ENCODE measurements at places on chromosomes 3 and 15. TPM values are rescaled to one million over a fixed set of nuclear protein-coding genes. Genes with fewer than 3 reads are reported as not detected.

RETNLB gene
- total RNA-seq = not detected

PIGBOS1 gene
- total RNA-seq = 7.6 TPM

TICRR gene
- 0.05 TPM for total RNA-seq

GOLGA6A gene
- not detected for total RNA-seq

LTK gene
- total RNA-seq = 0.53 TPM

VPS18 gene
- 21.9 TPM for total RNA-seq

CYP1A2 gene
- total RNA-seq = not detected

GOLGA8J gene
- total RNA-seq = not detected

MAGEL2 gene
- total RNA-seq = not detected

CFAP100 gene
- not detected for total RNA-seq

IGSF11 gene
- total RNA-seq = 2.2 TPM

USP4 gene
- 38.7 TPM for total RNA-seq

CIP2A gene
- 1.6 TPM for total RNA-seq

NANOGP8 gene
- total RNA-seq = not detected

ITIH4 gene
- 6.9 TPM for total RNA-seq

SNX1 gene
- 80.8 TPM for total RNA-seq

HGD gene
- not detected for total RNA-seq

VGLL3 gene
- 4.6 TPM for total RNA-seq

HTR3D gene
- not detected for total RNA-seq

NUTM1 gene
- not detected for total RNA-seq

DUOX1 gene
- total RNA-seq = 0.49 TPM

NME9 gene
- not detected for total RNA-seq

SERINC4 gene
- total RNA-seq = 0.50 TPM

FYTTD1 gene
- 111 TPM for total RNA-seq

AADAC gene
- total RNA-seq = not detected

EOGT gene
- 43.2 TPM for total RNA-seq

RASGRF1 gene
- total RNA-seq = not detected

GOLGA6L22 gene
- not detected for total RNA-seq

SLC12A8 gene
- 0.52 TPM for total RNA-seq

EPHA3 gene
- 5.6 TPM for total RNA-seq

OIP5 gene
- total RNA-seq = 0.20 TPM

Data from heart right ventricle (tissue), 16 donors.